ENCODE measurements at places on chromosomes 13 and 19.
A peak's percentile ranks its signal among the peaks of the same experiment; 100 is the strongest.

DNA sequence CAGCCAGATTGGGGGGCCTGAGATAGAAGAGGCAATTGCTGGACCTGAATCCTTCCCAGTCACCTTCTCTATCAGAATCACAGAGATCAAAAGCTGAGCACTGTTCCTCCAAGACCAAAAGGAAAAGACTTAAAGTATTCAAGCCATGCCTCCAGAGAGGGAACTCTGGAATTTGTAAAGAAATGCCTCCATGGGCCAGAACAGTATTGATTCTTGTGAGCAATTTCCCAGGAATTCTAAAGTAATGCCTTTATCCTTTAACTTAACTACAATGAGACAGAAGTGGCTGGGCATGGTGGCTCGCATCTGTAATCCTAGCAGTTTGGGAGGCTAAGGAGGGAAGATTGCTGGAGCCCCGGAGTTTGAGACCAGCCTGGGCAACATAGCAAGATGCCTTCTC is 148.8 kb downstream of the FLT1 start:
- no peak for DNase-seq

GRCh38 chr13:114235697-114236096 is 1.0 kb downstream of the CDC16 start:
- DNase-seq, result no peak

DNA sequence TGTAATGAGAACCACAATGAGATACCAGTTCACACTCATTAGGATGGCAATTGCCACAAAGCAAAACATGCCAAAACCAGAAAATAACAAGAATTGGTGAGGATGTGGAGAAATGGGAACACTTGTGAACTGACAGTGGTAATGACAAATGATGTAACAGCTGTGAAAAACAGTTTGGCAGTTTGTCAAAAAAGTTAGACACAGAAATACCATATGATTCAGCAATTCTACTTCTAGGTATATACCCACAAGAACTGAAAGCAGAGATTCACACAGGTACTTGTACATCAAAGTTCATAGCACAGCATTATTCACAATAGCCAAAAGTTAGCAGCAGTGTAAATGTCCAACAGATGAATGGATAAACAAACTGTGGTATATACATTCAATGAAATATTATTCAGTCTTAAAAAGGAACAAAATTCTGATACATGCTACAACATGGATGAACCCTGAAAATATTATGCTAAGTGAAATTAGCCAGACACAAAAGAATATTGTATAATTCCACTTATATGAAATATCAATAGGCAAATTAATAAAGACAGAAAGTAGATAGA is 96.5 kb downstream of the UGGT2 start:
- no peak for DNase-seq

- no peak for DNase-seq
Observed at GRCh38 chr13:63497601-63498000, 2082.0 kb upstream of the PCDH20 start.

- DNase-seq, result no peak
Observed at GRCh38 chr13:74774264-74774663, 640.1 kb upstream of the KLF12 start.

- DNase-seq, result no peak
Observed at GRCh38 chr13:93173654-93174053, 53.0 kb upstream of the GPC6 start.

- DNase-seq, result no peak
Observed at GRCh38 chr13:75299913-75300862, 181.8 kb downstream of the TBC1D4 start.

- no peak for DNase-seq
Observed at GRCh38 chr13:44899967-44900366, 89.3 kb downstream of the NUFIP1 start.

GRCh38 chr19:1837625-1838105 is 10.6 kb downstream of the REXO1 start:
- DNase-seq, result no peak

GRCh38 chr19:375395-376110 is 31.0 kb upstream of the MIER2 start:
- DNase-seq, result no peak

- no peak for DNase-seq
Observed at GRCh38 chr13:51996641-51997040, 14.6 kb downstream of the ATP7B start.

- DNase-seq, result no peak
Observed at GRCh38 chr19:42284591-42285341, 15.7 kb downstream of the CIC start.

GRCh38 chr13:20353973-20354372 is 121.9 kb upstream of the GJB6 start:
- DNase-seq, result no peak

- no peak for DNase-seq
Observed at GRCh38 chr13:109148243-109148642, 518.8 kb downstream of the MYO16 start.

GRCh38 chr13:113500530-113501265 is 10.2 kb upstream of the DCUN1D2 start:
- no peak for DNase-seq

DNA sequence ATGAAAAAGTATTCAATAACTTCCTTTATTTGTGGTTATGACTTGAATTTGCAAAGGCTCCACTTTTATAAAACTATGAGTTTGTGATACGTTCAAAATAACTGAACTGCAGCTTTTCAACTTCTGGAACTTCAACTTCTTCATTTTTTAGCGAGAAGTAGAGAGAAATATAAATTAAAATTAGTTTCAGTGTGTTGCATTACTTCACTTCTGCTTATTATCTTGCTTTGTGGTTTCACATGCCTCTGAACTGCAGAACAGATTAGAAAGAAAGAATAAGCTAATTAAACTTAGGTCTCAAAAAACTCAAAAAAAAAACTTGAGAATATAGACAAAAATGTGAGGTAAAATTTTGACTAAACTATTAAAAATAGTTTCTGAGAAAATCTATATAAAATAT is 1073.4 kb downstream of the PCDH17 start:
- no peak for DNase-seq

- DNase-seq, result no peak
Observed at GRCh38 chr13:53254500-53254899, 225.9 kb downstream of the OLFM4 start.

DNA sequence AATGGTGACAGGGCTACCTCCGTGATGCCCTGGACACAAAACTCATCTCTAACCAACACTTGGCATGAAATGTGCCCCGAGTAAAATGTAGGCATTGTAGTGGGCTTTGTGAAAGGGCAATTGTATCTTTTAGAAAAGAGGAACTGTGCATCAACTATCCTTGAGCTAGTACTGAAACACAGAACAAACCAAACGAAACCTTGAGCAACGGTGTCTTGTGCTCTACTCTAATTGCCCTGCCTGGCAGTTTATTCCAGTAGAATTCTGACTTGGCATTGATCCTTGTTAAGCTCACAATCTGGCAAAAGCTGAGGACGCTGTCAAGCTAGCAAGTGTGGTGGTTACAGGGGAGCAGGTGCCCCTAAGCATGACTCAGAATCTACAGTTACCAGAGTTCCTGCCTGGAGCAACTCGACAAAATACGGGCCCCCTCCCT is 707.1 kb upstream of the SPRY2 start:
- DNase-seq, result no peak

- DNase-seq, result no peak
Observed at GRCh38 chr13:26473571-26474230, 83.8 kb upstream of the WASF3 start.

GRCh38 chr13:44270150-44270549 is 103.5 kb upstream of the SERP2 start:
- no peak for DNase-seq

GRCh38 chr19:16382775-16383543 is 58.3 kb downstream of the KLF2 start:
- peak; percentile 65 for DNase-seq

GRCh38 chr19:3291644-3292043 is 67.2 kb downstream of the CELF5 start:
- no peak for DNase-seq

DNA sequence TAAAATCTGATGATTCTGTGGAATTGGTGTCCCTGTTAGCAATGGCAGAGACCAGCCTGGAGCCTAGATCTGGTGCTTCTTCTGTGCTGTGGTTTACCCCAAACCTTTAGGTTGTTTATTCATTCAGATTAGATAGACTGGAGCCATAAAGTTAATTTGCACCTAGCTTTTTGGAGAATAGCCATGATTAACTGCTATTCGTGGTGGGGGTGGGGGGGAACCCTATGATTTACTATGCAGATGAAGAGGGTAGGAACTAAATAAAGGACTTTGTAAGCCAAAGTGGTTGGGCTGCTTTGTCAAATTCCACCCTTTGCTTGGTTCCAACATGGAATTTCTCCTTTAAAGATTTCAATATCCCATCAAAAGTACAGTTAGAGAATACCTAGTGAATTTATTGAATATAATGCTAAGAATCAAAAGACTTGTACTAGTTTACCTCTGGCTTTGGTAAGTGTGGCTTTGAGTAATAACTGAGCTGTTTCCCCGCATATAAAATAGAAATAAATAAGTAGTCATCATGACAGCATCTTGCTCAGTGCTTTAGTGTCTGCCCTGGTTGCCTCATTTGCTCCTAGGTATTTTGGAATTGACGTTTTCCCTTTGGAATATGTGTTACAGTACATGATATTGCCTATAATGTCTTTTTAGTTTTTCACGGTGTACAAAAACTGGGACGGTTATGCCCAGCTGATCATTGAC is 27.6 kb downstream of the SKA3 start:
- DNase-seq, result no peak

GRCh38 chr13:103272770-103273169 is 206.6 kb upstream of the SLC10A2 start:
- no peak for DNase-seq

DNA sequence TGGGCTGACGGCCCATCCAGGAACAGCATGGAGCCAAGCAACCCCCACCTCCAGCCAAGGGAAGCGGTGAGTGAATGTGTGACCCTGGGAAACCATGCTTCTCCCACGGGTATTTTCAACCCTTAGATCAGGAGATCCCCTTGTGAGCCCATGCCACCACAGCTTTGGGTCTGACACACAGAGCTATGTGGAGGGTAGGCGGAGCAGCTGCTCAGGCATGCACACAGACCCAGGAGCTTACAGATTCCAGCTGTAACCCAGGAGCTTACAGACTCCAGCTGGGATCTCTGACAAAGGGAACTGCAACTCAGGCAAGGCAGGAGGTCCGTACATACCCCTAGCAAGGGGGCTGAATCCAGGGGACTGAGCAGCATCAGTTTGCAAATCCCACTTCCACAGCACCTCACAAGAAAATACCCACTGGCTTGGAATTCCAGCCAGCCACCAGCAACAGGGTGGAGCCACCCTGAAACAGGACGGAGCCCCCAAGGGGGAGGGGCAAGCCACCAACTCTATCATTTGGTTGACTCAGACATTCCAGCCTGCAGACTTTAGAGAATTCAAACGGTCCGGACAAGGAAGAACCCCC is 40.8 kb upstream of the RFXAP start:
- no peak for DNase-seq

GRCh38 chr19:1466461-1467214 is 12.4 kb downstream of the C19orf25 start:
- no peak for DNase-seq

DNA sequence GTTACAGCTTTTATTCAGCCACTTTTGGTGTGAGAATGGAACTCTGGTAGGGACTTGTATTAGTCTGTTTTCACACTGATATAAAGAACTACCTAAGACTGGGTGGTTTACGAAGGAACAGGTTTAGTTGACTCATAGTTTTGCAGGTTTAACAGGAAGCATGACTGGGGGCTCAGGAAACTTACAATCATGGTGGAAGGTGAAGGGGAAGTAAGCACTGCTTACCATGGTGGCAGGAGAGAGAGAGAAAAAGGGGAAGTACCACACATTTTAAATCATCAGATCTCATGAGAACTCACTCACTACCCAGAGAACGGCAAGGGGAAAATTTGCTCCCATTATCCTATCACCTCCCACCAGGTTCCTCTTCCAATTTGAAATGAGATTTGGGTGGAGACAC is 942.2 kb downstream of the PCDH17 start:
- no peak for DNase-seq

DNA sequence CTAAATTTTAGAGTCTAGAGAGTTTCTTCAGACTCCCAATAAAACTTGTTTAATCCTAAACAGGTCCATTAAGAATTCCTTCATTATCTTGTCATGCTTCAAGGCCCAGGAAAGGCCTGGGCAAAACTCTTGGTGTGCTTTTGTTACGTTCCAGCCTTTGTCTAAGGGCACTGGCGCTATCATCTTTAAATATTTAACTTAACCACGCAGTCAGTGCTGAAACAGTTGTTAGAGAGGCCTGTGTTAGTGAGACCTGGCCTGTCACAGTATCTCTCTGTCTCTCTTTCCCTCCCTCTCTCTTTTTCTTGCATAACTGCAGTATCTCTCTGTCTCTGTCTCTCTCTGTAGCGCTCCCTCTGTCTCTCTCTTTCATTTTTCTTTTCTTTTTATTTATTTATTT is 8.2 kb upstream of the OR1M1 start:
- no peak for DNase-seq

GRCh38 chr13:98525456-98526181 is 51.3 kb downstream of the STK24 start:
- no peak for DNase-seq

DNA sequence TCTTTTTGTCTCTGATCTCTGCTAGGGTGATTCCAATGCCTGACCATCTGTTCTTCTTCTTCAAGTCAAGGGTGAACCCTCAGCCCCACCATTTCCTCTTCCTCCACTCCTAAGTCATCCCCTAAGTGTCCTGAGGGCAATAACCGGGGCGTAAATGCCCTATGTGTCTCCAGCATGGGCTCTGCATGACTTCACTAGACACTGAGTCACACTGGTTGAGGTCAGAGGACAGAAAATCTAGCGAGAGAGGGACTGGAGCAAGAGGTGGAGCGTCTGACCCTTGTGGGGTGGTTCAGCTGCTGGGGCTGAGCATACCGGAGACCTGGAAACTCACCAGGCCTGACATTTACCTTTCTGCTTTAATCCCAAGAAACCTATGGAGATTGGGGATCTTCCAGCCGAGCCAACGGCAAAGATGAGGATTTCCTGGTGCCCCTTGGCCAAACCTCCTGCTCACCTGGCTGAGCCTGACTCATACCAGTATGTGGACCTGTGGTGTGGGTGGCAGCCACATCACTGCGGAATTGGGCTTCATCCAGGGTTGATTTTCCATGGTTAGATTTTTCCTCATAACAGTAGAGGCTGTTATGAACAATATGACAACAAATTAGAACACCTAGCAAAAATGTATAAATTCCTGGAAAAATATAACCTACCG is 26.9 kb downstream of the SCGB2B2 start:
- DNase-seq, result no peak

- peak; percentile 89 for DNase-seq
Observed at GRCh38 chr19:42295831-42296525, 6.0 kb upstream of the PRR19 start.

DNA sequence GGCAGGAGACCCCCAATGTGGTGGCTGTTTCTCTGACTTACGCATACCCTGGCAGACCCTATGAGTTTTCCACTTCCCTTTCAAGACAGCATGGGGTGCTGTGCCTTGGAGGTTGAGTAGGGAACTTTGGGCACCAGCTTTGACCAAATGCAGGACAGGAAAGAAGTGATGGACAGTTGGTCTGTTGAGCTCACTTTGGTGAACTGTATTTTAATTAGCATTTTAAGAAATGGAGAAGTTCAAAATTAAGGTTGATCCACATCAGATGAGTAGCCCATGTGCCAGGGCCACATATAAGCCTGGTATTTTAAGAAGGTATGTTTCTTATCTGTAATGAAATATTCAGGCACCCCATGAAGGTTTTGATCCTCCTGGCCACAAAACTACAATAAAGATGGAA is 46.1 kb upstream of the RAP2A start:
- DNase-seq, result no peak

GRCh38 chr13:40672765-40673397 is 6.4 kb upstream of the FOXO1 start:
- no peak for DNase-seq

- DNase-seq, result no peak
Observed at GRCh38 chr13:48749144-48749543, 95.4 kb downstream of the CYSLTR2 start.

GRCh38 chr19:41705393-41706174 is 2.8 kb upstream of the CEACAM5 start:
- no peak for DNase-seq

Data from stimulated activated CD4-positive, alpha-beta T cell treated with anti-CD3 and anti-CD28 coated beads, Interleukin-15, amount 100 ng/mL, for 1 hour (primary cell).